ENCODE measurements at places on chromosomes 4 and X.

GRCh38 chr4:77493120-77493752 lies 112.4 kb upstream of the CXCL13 start:
- DNase-seq: no peak

DNA sequence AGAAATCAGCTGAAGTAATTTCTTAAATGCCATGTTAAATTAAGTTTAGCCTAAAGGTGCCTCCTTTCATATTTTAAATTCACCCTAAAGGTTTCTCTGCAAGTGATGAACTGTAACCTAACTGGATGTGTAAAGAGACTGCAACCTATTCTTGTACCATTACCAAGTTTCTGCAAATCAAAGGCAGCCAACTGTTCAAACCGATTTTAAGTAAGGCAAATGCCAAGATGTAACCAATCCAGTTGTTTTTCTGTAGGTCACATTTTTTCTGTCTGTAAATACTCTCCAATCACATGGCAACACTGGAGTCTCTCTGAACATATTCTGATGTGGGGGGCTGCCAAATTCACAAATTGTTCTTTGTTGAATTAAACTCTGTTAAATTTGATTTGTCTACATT lies 42.4 kb upstream of the FGF2 start:
- DNase-seq: no peak

- no peak for DNase-seq
These were observed 816.0 kb upstream of the PCDH10 start for GRCh38 chr4:132332932-132333723.

DNA sequence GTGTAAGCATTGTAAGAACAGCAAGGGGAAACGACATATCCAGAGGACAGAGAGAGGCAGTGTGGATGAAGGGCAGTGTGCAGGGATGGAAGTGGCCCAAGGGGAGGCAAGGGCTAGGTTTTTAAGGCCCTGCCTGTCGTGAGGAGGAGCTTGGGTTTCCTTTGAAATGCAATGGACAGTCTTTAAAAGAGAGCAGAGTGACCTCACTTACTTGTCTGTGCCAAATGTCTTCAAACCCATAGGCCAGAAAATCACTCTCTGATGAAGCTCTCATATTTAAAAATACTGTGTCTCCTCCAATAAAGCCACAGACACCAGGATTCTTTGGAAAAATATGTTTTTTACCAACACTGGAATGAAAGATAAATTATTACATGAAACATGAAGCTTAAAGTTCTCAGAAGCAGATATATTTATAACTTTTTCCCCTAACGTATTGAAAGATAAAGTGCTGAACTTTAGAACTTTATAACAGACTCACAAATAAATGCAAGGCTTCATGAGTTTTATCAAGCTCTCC lies 19.2 kb upstream of the ATXN3L start:
- no peak for DNase-seq

GRCh38 chrX:153763989-153764755 lies at the start of gene PLXNB3:
TSS of gene PLXNB3 (plus strand) at chrX:153764249. CDS start at chrX:153765536, 1,287 bp downstream.
- DNase-seq: peak; percentile 73

GRCh38 chr4:22695029-22695428 lies 2.3 kb downstream of the GBA3 start:
- DNase-seq: no peak

DNA sequence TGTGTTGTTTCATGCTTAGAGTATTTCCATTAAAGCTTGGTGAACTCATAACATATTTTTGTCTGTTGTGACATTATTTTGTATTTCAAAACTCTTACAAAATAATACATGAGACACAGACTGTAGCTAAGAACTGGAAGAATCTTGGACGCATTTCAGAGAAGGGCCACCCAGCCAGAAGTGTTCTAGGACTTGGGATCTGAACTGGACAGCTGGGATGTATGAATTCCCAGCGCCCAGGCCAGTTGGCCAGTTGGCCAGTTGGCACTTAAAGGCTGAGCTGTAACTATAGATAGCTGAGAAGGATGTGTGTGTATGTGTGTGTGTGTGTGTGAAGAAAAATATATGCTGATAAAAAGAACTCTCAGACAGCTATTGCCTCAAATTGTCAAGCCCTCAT lies 193.4 kb upstream of the GPR101 start:
- DNase-seq: no peak

- no peak for DNase-seq
These were observed 2.2 kb downstream of the SPP1 start for GRCh38 chr4:87977521-87978278.

- no peak for DNase-seq
These were observed 4.5 kb upstream of the CBR4 start for GRCh38 chr4:169014586-169014985.

DNA sequence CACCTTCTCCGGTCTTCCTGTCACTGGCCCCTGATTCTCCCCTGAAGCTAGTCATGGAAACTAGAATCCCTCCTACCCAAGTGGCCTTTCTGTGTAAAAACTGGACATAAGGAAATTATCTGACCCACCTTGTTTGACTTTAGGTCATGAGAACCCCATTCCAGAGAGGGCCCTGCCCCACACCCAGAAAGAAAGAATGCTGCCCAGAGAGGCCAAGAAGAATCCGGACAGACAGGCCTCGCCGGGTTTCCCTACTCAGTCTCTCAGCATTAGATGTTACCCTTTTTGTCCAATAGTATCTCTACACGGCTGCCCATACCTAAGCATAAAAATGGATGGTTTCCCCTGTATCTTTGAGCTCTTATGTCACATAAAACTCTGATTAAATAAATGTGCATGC lies 83.3 kb upstream of the HELT start:
- DNase-seq: no peak

Measured in CD4-positive, alpha-beta T cell treated with Interleukin-15 for 4 hours (primary cell).